NCI-H2029 treated with DMSO at 0.1 percent for 48 hours (cell line): ENCODE measurements at places on chromosomes 2 and 18.

DNA sequence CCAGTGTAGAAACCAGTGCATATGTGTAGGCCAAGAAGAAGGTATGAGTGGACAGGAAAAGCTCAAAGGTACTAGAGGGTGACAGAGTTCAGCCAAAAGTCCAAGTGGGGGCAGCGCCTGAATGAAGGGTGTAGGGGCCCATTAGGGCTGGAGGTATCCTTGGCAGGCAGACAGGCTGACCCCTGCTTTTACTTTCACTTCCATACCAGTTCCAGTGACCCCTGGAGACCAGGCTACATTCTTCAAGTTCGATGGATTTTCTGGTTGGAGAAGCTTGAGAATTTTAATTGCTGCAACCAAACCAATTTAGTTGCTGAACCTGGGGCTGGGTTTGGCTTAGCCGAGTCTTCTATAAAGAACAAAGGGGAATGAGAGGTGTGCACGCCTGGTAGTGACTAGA, 42.3 kb upstream of the MRPL33 start:
- no peak for DNase-seq

DNA sequence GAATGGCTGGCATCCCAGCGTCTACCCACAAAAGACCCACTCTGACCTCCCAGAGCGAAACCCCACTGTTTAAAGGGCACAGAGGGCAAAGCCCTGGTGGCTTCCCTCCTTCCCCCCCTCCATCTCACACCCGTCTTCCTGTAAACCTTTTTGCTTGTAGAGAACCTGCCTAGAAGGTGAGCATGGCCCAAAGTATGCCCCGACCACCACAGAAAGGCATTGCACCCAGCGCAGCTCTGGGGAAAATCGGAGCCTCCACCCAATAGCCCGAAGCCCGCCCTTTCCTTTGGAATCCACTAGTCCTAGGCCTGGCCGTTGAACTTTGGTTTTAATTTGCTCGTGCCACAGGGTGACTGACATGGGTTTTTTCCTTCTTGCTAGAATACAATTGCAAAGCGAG, 22.6 kb downstream of the DIPK1C start:
- DNase-seq: no peak

DNA sequence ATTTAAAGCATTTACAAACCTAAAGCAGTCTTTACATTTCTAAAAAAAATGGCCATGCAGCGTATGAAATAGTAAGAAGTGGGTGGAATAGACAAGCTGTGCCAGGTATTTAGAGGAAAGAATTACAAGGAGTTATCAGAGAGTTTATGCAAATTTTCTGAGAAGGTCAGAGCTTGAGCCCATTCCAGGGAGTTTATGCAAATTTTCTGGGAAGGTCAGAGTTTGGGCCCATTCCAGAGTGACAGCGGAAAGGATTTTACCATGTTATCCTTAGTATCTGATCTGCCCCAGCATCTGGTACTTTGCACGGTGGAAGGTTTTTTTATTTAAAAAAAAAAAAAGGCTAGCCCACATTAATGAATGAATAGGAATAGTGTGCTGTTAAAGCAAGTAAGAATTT, 1.4 kb upstream of the DOK6 start:
- no peak for DNase-seq

DNA sequence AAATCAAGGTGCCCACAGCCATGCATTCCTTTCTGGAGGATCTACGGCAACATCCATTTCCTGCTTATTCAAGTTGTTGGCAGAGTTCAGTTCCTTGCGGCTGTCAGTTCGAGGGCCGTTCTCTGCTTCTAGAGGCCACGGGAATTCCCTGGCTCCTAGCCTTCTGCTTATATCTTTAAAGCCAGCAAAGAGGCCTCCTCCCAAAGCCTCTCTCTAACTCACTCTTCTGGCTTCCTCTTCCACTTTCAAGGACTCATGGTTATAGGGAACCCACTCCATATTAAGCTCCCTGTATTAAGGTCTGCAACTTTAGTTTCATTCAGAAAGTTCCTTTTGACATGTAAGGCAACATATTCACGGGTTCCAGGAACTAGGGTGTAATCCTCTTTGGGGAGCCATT, 150.1 kb upstream of the RMP24 start:
- DNase-seq: no peak
